Activated gamma-delta T cell treated with Interleukin-2 at 50 U/mL for 16 hours (primary cell): ENCODE measurements at places on chromosomes 16 and 17.
A peak's percentile ranks its signal among the peaks of the same experiment; 100 is the strongest.

- no peak for DNase-seq
These were observed 539 bp upstream of the KRTAP4-8 start for GRCh38 chr17:41098481-41098880.

DNA sequence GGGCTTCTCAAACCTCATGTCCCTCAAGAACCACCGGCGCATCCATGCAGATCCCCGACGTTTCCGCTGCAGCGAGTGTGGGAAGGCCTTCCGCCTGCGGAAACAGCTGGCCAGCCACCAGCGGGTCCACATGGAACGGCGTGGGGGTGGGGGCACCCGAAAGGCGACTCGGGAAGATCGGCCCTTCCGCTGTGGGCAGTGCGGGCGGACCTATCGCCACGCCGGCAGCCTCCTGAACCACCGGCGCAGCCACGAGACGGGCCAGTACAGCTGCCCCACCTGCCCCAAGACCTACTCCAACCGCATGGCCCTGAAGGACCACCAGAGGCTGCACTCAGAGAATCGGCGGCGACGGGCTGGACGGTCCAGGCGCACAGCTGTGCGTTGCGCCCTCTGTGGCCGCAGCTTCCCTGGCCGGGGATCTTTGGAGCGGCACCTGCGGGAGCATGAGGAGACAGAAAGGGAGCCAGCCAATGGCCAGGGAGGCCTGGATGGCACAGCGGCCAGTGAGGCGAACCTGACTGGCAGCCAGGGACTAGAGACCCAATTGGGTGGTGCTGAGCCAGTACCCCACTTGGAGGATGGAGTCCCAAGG is 5.9 kb downstream of the ZNF646 start:
- DNase-seq = no peak

DNA sequence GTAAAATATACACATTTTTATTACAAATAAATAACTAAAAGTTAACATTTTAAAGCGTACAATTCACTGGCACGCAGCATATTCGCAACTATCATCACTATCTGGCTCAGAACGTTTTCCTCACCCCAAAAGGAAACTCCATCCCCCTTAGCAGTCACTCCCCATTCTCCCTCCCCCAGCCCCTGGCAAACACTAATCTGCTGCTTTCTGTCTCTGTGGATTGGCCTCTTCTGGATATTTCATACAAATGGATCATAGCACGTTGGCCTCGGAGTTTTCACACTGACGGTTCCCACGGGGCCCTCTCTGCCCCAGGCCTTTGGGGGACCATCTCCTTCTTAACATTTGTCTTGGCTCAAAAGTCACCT is 64.6 kb downstream of the RTN4RL1 start:
- DNase-seq = no peak

DNA sequence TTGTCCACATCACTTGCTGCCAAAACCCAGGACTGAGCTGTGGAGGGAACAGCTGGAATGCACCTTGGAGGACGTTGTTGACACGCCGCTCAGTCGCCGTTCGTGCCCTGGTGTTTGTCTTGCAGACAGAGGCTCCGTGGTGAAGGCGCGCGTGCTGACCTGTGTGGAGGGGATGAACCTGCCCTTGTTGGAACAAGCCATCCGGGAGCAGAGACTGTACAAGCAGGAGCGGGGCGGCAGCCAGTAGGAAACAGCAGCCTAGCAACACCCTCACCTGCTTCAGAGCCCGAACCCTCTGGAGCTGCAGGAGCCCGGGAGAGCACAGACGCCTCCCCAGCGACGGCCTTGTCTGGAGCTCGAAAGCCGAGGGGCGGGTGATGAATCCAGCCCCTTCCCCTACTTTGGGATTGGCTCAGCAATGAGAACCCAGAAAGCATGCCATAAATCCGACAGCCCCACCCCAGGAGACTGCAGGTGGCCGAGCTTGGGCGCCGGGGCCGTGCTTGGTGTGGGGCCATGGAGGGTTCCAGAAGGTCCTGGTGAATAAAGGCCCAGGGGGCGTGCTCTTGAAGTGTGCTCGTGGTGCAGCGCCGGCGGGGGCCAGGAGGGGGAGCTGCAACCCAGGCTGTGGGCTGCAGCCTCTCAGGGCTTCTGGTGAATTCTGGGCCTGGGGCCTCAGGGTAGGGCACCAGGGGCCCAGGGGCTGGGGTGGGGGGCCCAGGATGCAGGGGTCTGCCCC is 470 bp upstream of the CDK3 start:
- peak; percentile 58 for DNase-seq

- peak; percentile 66 for DNase-seq
These were observed 144.0 kb upstream of the CHMP6 start for GRCh38 chr17:80847496-80848230.

DNA sequence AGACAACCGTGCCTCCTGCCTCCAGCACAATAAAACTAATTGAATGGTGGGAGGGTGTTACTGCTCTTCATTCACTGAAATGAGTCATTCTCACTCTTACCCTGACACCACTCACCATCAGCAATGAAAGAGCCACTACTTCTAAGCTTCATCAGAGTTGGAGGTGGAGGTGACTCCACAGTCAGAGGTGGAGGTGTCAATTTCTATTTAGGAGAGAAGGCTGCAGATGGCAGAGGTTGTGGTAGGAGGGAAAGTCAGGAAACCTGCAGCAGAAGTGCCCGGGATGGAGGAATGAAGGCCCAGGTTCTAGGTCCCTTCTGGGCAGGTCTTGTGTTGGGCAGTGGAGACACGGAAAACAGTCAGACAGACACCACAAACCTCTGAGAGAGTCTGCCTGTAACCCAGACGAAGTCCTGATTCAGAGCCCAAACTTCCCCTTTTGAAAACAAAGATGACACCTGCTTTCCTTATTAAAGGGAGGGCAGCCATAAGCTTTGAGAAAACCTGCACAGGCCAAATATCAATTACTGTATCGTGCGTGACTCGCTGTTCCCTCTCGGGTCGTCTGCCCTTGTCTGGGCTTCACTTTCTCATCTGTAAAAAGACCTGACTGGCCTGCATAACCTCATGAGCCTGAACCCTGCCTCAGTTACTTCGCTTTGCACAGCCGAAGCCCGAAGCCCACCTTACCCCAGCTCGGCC is 668 bp downstream of the ATPAF2 start:
- DNase-seq = no peak

DNA sequence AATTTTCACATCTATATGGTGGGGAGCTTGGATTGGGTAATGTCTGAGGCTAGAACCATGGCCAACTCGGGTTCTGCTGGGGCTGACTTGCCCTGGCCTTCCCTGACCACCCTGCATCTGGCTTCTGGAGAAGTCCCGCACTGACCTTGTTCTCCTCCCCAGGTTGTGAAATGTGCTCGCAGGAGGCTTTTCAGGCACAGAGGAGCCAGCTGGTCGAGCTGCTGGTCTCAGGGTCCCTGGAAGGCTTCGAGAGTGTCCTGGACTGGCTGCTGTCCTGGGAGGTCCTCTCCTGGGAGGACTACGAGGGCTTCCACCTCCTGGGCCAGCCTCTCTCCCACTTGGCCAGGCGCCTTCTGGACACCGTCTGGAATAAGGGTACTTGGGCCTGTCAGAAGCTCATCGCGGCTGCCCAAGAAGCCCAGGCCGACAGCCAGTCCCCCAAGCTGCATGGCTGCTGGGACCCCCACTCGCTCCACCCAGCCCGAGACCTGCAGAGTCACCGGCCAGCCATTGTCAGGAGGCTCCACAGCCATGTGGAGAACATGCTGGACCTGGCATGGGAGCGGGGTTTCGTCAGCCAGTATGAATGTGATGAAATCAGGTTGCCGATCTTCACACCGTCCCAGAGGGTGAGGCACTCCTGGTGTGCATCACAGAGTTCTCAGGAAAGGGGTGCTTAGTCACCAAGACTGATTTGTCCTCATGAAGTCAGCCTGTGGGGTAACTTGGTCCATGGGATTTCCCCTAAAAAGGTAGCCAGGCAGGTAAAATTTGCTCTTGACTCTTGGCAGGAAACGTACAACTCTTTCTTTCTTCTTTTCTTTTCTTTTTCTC is 6.1 kb downstream of the NOD2 start:
- DNase-seq = no peak

- no peak for DNase-seq
These were observed 19.9 kb upstream of the FAM20A start for GRCh38 chr17:68621065-68621464.

GRCh38 chr17:74282587-74283370 is 8.7 kb downstream of the DNAI2 start:
- peak; percentile 19 for DNase-seq

- DNase-seq = no peak
These were observed 81.9 kb downstream of the KCNJ12 start for GRCh38 chr17:21458054-21458453.

GRCh38 chr17:36667922-36668321 is 66.5 kb downstream of the MRM1 start:
- DNase-seq = no peak

DNA sequence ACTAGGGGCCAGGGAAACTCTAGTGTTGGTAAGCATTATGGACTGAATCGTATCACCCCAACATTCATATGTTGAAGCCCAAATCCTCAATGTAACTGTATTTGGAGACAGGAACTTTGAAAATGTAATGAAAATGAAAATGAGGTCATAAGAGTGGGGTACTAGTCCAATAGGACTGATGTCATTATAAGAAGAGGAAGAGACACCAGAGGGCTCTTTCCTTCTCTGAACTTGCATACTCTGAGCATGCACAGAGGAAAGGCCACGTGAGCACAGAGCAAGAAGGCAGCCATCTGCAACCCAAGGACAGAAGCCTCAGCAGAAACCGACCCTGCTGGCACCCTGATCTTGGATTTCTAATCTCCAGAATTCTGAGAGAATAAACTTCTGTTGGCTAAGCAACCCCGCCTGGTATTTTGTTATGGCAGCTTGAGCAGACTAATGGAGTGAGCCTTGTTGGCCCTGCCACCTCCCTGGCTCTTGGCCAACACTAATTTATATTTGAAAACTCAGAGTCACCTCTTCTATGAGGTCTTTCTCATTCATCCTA is 273.4 kb downstream of the NTN1 start:
- no peak for DNase-seq

- DNase-seq = peak; percentile 15
These were observed 5.8 kb downstream of the DHX38 start for GRCh38 chr16:72099377-72099818.

- DNase-seq = no peak
These were observed 31.9 kb downstream of the SLFN11 start for GRCh38 chr17:35341411-35341992.

- DNase-seq = no peak
These were observed 11.6 kb upstream of the MARCHF10 start for GRCh38 chr17:62819511-62820221.

DNA sequence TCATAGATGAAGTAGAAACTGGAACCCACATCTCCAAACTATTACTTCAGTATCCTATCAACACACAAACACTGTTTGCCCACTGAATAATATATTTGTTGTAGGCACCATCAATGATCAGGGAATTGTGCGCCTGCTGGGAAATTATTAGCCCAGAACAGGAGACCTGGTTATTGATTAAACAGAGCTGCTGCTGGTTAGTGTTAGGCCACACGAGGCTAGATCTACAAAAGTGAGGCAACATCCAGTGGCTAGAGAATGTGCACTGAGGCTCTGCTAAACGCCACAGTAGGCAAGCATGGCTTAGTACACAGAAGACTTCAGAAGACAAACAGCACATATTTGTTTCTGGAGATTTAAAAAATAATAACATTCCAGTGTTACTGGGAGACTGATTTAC is 11.0 kb downstream of the ABHD15 start:
- DNase-seq = no peak

DNA sequence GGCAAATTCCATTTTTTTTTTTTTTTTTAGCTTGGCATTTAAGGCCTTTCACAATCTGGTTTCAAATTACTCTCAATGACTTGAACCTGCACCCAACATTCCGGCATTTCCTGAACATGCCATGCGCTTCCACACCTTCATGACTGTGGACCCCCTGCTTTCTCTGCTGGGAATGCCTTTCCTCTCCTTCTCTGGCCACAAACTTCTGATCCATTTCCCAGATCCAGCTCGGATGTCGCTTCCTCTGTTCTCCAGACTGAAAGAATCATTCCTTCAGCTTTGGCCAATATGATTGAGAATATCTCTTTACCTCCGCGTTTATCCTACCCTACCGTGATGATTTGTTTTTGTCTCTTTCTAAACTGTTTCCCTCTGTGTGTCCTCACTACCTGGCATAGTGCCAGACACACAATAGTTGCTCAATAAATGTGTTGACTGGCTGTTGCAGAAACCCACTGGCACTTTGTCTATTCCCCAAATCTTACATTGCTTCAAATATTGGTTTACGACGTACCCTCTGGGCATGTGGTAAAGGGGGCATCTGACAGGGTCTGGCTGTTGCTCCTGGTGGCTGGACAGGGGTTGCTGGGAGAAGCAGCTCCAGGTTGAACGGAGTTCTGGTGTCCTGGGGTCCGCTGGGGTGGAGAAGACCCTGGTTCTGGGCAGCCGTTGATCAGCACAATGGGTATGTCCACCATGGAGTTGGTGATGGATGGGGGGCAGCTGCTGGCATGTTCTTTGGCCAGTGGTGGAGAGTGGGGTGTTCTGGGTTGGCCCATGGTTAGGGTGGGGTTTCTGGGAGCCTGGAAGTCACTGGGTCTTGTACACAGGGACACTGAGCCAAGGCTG is 14.7 kb downstream of the TNS4 start:
- DNase-seq = no peak

DNA sequence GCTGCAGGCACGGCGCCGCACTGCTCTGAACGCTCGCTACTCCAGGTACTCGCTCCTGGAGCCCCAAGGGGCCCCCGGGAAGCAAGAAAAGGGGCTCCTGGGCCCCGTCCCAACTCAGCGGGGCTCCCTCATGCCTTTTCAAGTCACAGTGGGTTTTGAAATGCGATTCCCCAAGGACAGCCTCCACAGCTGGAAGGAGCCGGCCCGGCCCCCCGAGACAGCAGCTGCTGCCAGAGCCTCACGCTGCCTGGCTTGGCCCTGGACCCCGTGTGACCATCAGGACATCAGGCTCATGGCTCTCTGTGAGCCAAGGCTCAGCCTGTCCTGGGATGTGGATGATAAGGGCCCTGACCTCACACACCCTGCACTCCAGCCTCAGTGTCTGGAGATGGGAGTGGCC is 80.6 kb downstream of the LMF1 start:
- DNase-seq = no peak
